ENCODE measurements at places on chromosomes 2 and 18. TPM values are rescaled to one million over a fixed set of nuclear protein-coding genes. Genes with fewer than 3 reads are reported as not detected.

Gene RAB6C
- total RNA-seq, result 1.2 TPM

Gene SOWAHC
- 44.6 TPM for total RNA-seq

Gene CRYBA2
- total RNA-seq, result not detected

Gene ALS2
- total RNA-seq, result 26.8 TPM

Gene PRKRA
- 50.6 TPM for total RNA-seq

Gene SGPP2
- not detected for total RNA-seq

Gene ARHGAP25
- total RNA-seq, result 0.79 TPM

Gene IL1F10
- not detected for total RNA-seq

Gene KLHL41
- total RNA-seq, result 1.2 TPM

Gene SLC5A7
- not detected for total RNA-seq

Gene TSPYL6
- not detected for total RNA-seq

Gene ZNF516
- total RNA-seq, result 12.1 TPM

Gene LCT
- not detected for total RNA-seq

Gene C2orf76
- 5.9 TPM for total RNA-seq

Gene ICA1L
- 2.4 TPM for total RNA-seq

Gene NTSR2
- total RNA-seq, result not detected

Gene INSIG2
- total RNA-seq, result 5.5 TPM

Gene DYSF
- 9.8 TPM for total RNA-seq

Gene EML6
- total RNA-seq, result 0.79 TPM

Gene DGUOK
- 60.5 TPM for total RNA-seq

Gene SCYGR4
- total RNA-seq, result not detected

Gene TGFA
- 3.1 TPM for total RNA-seq

Gene AKAIN1
- total RNA-seq, result not detected

Gene GPAT2
- total RNA-seq, result 1.2 TPM

Gene QPCT
- total RNA-seq, result 60.9 TPM

Gene UGT1A3
- 0.43 TPM for total RNA-seq

Gene MAIP1
- total RNA-seq, result 29.1 TPM

Gene BABAM2
- total RNA-seq, result 23.6 TPM

Gene LAMA3
- 1,921 TPM for total RNA-seq

Gene MBOAT2
- 76.9 TPM for total RNA-seq

Gene PRKAG3
- not detected for total RNA-seq

Gene SP9
- not detected for total RNA-seq

Gene MAT2A
- 66.9 TPM for total RNA-seq

Gene FAM237A
- total RNA-seq, result not detected

Gene CD8B
- not detected for total RNA-seq

Gene BOLL
- total RNA-seq, result not detected

Gene EVA1A
- total RNA-seq, result 88.3 TPM

Gene FBLN7
- 4.6 TPM for total RNA-seq

Gene CCDC85A
- total RNA-seq, result 2.0 TPM

Gene ATP8B1
- total RNA-seq, result 18.4 TPM

Gene CFAP221
- not detected for total RNA-seq

Gene HOXD4
- total RNA-seq, result not detected

Gene DCTN1
- 148 TPM for total RNA-seq

Gene IAH1
- 65.2 TPM for total RNA-seq

Gene CIB4
- not detected for total RNA-seq

Gene CAVIN2
- 4.2 TPM for total RNA-seq

Gene GKN2
- total RNA-seq, result not detected

Gene COL6A3
- total RNA-seq, result 4.8 TPM

Gene ACKR3
- 202 TPM for total RNA-seq

Gene RETREG2
- 75.0 TPM for total RNA-seq

Gene ALPP
- total RNA-seq, result 19.2 TPM
